ENCODE measurements at places on chromosomes 7 and 10.

DNA sequence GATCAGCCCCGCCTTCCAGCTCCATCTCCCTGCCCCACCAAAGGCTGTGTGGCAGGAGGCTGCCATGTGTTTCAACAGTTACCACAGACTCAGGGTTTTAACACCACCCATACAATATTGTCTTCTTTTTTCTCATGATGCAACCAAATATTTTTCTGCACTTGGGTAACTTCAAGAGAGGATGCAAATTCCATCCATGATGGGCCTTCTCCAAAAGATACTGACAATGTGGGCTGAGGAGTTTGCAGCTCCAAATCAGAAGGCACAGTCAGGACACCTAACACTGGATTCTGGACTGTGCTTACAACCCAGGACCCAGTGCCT, 347.9 kb downstream of the GRID1 start:
- peaks cover 6% of the 10 kb centered on the region for H3K4me1 ChIP-seq
- no peaks in the 10 kb centered on the region for H3K36me3 ChIP-seq
- no peak overlapping the region for H3K27ac ChIP-seq

DNA sequence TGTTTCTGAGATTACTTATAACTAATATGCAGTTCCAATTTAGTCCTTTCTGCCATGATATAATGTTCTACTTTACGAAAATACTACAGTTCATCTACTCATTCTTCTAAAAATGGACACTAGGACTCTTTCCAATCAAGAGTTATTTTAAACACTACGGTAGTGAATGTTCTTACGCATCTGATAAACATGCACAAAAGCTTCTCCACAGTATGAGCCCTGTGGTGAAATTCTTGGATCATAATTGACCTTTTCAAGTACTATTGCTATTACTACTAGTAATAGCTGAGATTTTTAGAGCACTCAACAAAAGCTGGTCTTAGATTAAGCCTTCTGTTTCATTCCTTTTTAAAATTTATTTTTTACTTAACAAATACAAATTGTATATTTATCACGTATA, 106.4 kb downstream of the CH25H start:
- H3K4me1 ChIP-seq: peaks cover 7% of the 10 kb centered on the region
- no peak overlapping the region for H3K4me3 ChIP-seq
- H3K27ac ChIP-seq: no peak overlapping the region
- no peaks in the 10 kb centered on the region for H3K27me3 ChIP-seq

GRCh38 chr10:131655101-131655849, 245.5 kb upstream of the PPP2R2D start:
- H3K4me1 ChIP-seq: peaks cover 2% of the 10 kb centered on the region
- no peak overlapping the region for H3K4me3 ChIP-seq
- no peaks in the 10 kb centered on the region for H3K36me3 ChIP-seq
- DNase-seq: no peak

GRCh38 chr7:47453093-47454061, 128.5 kb downstream of the TNS3 start:
- peaks cover 35% of the 10 kb centered on the region for H3K4me1 ChIP-seq
- H3K36me3 ChIP-seq: peaks cover 21% of the 10 kb centered on the region
- H3K27me3 ChIP-seq: no peaks in the 10 kb centered on the region
- no peak overlapping the region for H3K4me3 ChIP-seq
- DNase-seq: no peak
- H3K27ac ChIP-seq: peak overlapping the region; percentile 9

DNA sequence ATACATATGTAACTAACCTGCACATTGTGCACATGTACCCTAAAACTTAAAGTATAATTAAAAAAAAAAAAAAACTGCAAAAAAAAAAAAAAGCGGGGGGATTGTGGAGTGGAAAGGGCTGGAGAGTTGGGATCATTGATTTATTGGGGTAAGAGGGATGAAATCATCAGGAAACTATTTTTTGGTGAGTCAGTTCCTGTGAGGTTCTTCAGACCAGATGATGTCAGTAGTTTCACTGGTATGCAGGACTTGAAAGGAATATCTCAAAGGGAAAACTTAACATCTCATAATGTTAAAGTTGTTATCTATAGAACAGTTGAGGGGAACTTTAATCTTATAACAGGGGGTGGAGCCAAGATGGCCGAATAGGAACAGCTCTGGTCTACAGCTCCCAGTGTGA, 32.6 kb upstream of the TECTB start:
- no peak overlapping the region for H3K4me3 ChIP-seq
- peaks cover 7% of the 10 kb centered on the region for H3K27me3 ChIP-seq
- no peak for DNase-seq
- no peaks in the 10 kb centered on the region for H3K36me3 ChIP-seq
- no peaks in the 10 kb centered on the region for H3K4me1 ChIP-seq

DNA sequence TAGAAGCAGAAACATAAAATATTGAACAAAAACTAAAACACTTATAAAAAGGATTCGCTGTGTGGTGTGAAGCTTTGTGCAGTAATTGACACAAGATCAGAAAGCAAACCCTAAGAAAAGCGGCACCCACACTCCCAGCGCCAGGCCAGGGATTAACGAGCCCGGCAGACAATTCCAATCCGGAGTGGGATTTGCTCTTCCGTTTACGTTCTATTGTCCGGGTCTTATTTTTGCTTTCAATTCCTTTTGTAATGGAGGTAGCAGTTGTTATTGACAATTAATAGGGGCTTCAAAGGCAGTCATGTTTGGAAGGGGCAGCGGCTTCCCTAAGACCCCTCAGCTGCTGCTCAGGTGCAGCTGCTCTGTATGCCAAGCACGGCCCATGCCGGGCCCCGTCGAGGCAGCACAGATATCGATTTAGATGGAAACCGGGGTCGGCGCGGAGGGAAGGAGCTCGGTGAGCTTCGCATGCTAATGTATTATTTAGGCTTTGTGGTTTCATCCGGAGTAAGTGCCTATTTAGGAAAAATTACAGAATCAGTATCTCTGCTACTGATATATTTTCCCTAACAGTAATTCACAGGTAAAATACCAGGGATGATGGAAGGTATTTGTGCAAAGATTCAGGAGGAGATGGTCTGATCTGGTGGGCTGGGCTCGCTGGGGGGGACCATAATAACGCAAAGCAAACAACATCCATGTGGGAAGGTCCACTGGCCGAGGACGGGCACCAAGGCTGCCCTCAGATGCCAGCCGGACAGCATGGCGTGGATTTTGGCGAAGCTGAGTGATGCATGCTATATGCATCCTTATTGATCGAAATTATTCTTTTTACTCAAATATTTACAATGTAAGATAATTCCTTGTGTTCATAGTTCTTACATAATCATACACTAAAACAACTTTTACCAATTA, 561.7 kb downstream of the PTPRN2 start:
- no peaks in the 10 kb centered on the region for H3K27me3 ChIP-seq
- no peaks in the 10 kb centered on the region for H3K4me1 ChIP-seq
- no peak for DNase-seq

DNA sequence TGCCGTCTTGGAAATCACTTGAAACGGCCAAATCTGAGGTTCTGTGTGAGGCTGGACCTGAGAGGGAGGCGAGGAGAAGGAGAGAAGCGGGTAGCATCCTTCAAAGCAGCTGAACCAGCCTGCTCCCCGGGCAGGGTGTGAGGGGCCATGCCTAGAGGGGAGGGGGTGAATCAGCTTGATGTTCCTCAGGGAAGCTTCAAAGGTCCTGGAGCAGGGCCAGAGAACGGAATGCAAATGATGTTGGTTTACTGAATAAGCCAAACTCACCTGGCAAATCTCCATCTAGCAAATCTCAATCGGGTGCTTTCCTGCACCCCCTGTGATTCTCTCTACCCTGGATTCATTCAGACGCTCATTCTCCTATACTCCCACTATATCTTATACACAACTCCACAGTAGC, 226.9 kb downstream of the WDR11 start:
- H3K27ac ChIP-seq: no peak overlapping the region
- H3K36me3 ChIP-seq: no peaks in the 10 kb centered on the region
- H3K27me3 ChIP-seq: peaks cover 4% of the 10 kb centered on the region
- no peak for DNase-seq
- H3K4me3 ChIP-seq: no peak overlapping the region
- no peaks in the 10 kb centered on the region for H3K4me1 ChIP-seq

DNA sequence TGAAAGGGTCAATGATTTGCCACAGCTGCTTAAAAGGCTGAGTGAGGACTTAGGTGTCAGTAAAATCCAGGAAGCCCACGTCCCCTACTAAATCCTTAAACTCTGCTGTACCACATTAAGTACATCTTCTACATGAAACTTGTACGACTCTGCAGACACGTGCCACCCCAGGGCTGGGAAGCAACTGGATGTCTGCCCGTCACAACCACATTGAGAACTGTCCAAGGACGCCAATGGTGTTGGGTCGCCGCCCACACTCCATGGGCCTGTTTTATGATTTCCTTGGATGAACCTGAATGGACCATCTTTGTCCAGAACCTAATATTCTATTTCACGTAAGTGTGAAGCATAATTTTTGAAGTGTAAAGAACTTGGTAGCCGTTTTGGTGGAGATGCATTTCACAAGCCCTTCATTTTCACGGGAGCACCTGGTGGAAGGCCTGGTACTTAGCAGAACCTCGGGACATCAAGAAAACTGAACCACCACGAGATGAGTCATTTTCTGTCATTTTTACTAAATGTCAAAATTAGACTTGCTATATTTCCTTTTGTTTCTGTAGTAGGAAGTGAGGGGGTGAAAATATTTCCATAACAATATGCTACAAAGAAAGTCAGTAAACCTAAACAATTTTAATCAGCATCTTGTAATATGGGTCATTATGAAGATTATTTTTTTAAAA, 134.9 kb downstream of the SFMBT2 start:
- H3K36me3 ChIP-seq: peaks cover 72% of the 10 kb centered on the region
- H3K4me1 ChIP-seq: peaks cover 25% of the 10 kb centered on the region
- H3K27ac ChIP-seq: no peak overlapping the region
- DNase-seq: no peak
- H3K4me3 ChIP-seq: no peak overlapping the region

DNA sequence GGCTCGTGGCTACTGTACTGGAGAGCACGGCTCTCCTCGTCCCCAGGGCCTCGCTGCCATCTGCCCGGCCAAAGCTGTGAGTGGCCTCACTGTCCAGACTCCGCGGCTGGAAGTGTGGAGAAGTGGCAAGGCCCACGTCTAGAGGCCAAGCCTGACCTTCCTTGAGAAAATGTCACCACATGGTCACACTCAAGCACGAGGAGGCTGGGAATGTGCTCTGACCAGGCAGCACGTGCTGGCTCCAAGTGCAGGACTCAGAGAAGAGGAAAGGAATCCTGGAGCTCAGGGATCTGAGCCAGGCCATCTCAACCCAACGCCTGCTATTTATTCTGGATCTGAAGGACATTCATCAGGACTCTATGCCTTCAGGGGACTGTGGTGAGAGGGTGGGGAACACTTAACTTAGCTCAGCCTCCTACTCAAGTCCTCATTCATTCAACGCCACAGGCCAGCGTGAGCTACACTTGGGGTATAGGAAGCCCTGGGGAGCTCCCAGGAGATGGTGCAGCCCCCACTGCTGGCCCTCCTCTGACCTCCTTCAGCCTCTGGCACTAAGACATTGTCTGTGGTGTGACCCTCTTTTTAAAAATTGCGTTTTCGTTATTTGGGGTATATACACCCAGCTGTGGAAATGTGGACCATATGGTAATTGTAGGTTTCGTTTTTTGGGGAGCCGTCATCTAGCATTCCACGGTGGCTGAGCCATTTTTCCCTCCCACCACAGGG, 29.0 kb downstream of the EN2 start:
- DNase-seq: no peak
- H3K36me3 ChIP-seq: peaks cover 5% of the 10 kb centered on the region
- H3K4me1 ChIP-seq: peaks cover 15% of the 10 kb centered on the region
- H3K27me3 ChIP-seq: peaks cover 26% of the 10 kb centered on the region
- no peak overlapping the region for H3K27ac ChIP-seq
- no peak overlapping the region for H3K4me3 ChIP-seq

DNA sequence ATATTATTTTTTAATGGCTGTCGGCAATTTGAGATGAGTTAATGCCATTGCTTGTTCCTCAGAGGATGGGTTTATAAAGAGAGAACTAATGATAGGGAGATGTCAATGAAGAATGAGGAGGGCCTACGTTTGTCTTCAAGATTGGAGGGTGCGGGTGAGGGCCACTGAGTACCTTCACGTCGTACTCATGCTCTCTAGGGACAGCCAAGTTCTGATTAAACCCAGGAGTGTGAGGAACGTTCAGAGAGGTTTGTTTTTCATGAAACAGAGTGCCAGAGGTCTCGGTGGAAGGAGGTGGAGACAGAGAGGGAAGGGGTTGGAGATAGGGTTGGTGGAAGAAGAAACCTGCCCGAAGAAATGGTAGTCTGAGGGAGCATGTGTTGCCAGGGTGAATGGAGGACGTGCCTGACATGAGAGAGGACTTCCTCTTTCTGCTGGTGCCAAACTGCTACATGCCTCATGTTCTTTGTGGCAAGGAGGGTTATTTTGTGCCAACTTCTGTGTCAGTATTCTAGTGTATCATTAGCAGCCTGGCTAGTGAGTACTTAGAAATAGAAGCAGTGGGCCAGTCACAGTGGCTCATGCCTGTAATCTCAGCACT, 8.9 kb downstream of the DHTKD1 start:
- H3K27ac ChIP-seq: peak overlapping the region; percentile 95
- DNase-seq: peak; percentile 53
- peak overlapping the region; percentile 73 for H3K4me3 ChIP-seq
- H3K27me3 ChIP-seq: no peaks in the 10 kb centered on the region
- H3K36me3 ChIP-seq: peaks cover 34% of the 10 kb centered on the region

DNA sequence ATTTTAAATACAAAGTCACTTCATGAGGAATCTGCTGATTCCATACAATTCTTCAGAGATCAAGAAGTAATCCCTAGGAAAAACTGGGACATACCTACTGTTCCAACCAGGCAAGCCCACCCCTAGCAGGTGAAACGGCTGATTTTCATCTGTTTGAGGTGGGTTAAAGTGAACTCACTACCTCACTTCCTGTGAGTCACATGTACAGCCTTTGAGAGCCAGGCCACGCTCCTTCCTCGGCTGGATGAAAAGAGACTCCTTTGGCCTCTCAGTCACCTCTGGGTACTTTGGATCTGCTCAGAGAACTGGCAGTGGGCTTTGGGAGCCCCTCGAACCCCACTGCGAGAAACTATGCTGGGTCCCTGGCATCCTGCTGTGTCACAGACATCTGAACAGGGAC, 68.2 kb downstream of the CHST15 start:
- DNase-seq: no peak
- no peaks in the 10 kb centered on the region for H3K27me3 ChIP-seq
- H3K4me3 ChIP-seq: no peak overlapping the region

- H3K4me3 ChIP-seq: no peak overlapping the region
- DNase-seq: no peak
- no peak overlapping the region for H3K27ac ChIP-seq
- no peaks in the 10 kb centered on the region for H3K4me1 ChIP-seq
Measured at GRCh38 chr7:115707258-115708012, 323.1 kb downstream of the TFEC start.

- H3K27me3 ChIP-seq: no peaks in the 10 kb centered on the region
- no peak for DNase-seq
- peaks cover 19% of the 10 kb centered on the region for H3K4me1 ChIP-seq
- H3K27ac ChIP-seq: no peak overlapping the region
- no peak overlapping the region for H3K4me3 ChIP-seq
Measured at GRCh38 chr10:132687893-132688579, 97.9 kb downstream of the NKX6-2 start.

GRCh38 chr10:44980309-44981171, 1.9 kb upstream of the DEPP1 start:
- no peak for DNase-seq
- H3K36me3 ChIP-seq: peaks cover 3% of the 10 kb centered on the region
- H3K27ac ChIP-seq: no peak overlapping the region
- H3K27me3 ChIP-seq: no peaks in the 10 kb centered on the region
- no peak overlapping the region for H3K4me3 ChIP-seq

- H3K27ac ChIP-seq: no peak overlapping the region
- H3K4me1 ChIP-seq: no peaks in the 10 kb centered on the region
- peaks cover 20% of the 10 kb centered on the region for H3K27me3 ChIP-seq
Measured at GRCh38 chr10:2682491-2682890, 384.9 kb upstream of the PFKP start.

GRCh38 chr10:104581884-104582601, 59.0 kb upstream of the SORCS3 start:
- H3K4me3 ChIP-seq: no peak overlapping the region
- DNase-seq: no peak
- no peaks in the 10 kb centered on the region for H3K4me1 ChIP-seq
- no peaks in the 10 kb centered on the region for H3K36me3 ChIP-seq
